Caco-2 (cell line): ENCODE measurements at places on chromosomes 4 and X. TPM values are rescaled to one million over a fixed set of nuclear protein-coding genes. Genes with fewer than 3 reads are reported as not detected.

DNA sequence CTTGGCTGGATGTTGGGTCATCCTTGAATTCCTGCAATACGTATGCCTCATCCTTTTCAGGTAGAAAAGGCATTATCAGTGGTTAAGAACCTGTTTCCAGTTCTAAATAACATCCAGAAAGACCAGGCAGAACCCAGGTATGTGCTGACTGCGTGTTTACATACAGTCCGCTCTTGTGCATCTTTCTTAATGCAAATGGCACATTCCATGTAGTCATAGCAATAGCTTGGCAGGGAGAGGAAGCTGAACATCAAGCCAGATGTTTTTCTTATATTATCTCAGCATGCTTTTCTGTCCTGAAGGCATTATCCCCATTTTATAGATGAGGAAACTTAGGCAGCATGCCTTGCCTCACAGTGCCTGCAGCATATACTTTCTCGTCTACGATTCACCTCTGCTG, 2.1 kb downstream of the DCLK2 start:
- H3K27ac ChIP-seq = no peak overlapping the region
- DNase-seq = no peak
- H3K4me1 ChIP-seq = peaks cover 25% of the 10 kb centered on the region
- H3K27me3 ChIP-seq = 0 out of 2 replicates have a peak, but pooled peaks cover 2% of the 10 kb centered on the region

DNA sequence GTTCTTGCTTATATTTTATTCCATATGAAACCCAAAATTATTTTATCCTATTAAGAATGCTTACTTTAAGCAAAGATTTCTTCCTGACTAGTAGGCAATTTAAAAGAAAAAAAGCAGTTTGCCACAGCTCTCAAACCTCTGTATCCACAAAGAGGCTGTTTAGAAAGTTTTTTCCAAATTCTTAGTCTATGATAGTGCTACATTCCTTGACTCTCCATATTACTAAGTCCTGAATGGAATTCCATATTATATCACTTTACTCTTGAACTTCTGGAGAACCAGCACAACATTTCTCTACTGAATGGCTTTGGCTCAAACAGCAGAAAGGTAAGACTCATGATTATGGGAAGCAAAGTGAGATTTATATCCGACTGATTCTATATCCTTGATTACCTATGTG, 8.3 kb downstream of the SLC10A6 start:
- H3K36me3 ChIP-seq = no peaks in the 10 kb centered on the region
- H3K27ac ChIP-seq = no peak overlapping the region
- H3K4me1 ChIP-seq = no peaks in the 10 kb centered on the region
- H3K4me3 ChIP-seq = no peak overlapping the region
- DNase-seq = no peak

DNA sequence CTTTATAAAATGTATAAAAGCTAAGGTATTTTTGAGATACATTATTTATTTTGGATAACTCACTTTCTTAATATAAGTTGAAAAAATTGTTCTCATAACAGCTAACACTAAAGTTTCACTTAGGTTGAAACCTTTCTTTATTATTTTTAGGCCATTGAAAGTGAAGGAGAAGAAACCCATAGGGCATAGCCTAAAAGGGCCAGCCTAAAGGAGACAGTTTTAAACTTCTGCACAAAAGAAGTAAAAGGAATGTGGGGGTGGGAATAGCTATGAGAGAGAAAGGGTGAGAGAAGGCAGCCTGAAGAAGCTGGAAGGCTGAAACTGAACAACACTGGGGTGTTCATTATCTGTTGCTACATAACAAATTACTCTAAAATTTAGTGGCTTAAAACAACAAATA, 57.6 kb upstream of the RAPGEF2 start:
- H3K27ac ChIP-seq = no peak overlapping the region
- no peaks in the 10 kb centered on the region for H3K27me3 ChIP-seq
- no peaks in the 10 kb centered on the region for H3K36me3 ChIP-seq
- peaks cover 23% of the 10 kb centered on the region for H3K4me1 ChIP-seq
- H3K4me3 ChIP-seq = no peak overlapping the region

- no peak overlapping the region for H3K4me3 ChIP-seq
- no peaks in the 10 kb centered on the region for H3K4me1 ChIP-seq
- H3K27ac ChIP-seq = no peak overlapping the region
- no peak for DNase-seq
- H3K27me3 ChIP-seq = no peaks in the 10 kb centered on the region
These were observed 230.6 kb downstream of the NSUN7 start for GRCh38 chr4:40980318-40980883.

GRCh38 chr4:143055997-143056396, 128.7 kb upstream of the USP38 start:
- no peak overlapping the region for H3K4me3 ChIP-seq
- H3K4me1 ChIP-seq = no peaks in the 10 kb centered on the region
- no peaks in the 10 kb centered on the region for H3K27me3 ChIP-seq
- no peak overlapping the region for H3K27ac ChIP-seq

- no peak overlapping the region for H3K4me3 ChIP-seq
- no peaks in the 10 kb centered on the region for H3K36me3 ChIP-seq
- no peaks in the 10 kb centered on the region for H3K4me1 ChIP-seq
- H3K27ac ChIP-seq = no peak overlapping the region
These were observed 57.9 kb downstream of the CPEB2 start for GRCh38 chr4:15060213-15060612.

GRCh38 chr4:106364282-106364681, 4.3 kb downstream of the GIMD1 start:
- no peak overlapping the region for H3K27ac ChIP-seq
- H3K27me3 ChIP-seq = no peaks in the 10 kb centered on the region
- DNase-seq = no peak
- H3K4me3 ChIP-seq = no peak overlapping the region
- H3K36me3 ChIP-seq = no peaks in the 10 kb centered on the region

- no peak overlapping the region for H3K4me3 ChIP-seq
- no peaks in the 10 kb centered on the region for H3K27me3 ChIP-seq
- no peak for DNase-seq
- H3K27ac ChIP-seq = no peak overlapping the region
- no peaks in the 10 kb centered on the region for H3K4me1 ChIP-seq
These were observed 123.3 kb downstream of the POU4F2 start for GRCh38 chr4:146762016-146762415.

DNA sequence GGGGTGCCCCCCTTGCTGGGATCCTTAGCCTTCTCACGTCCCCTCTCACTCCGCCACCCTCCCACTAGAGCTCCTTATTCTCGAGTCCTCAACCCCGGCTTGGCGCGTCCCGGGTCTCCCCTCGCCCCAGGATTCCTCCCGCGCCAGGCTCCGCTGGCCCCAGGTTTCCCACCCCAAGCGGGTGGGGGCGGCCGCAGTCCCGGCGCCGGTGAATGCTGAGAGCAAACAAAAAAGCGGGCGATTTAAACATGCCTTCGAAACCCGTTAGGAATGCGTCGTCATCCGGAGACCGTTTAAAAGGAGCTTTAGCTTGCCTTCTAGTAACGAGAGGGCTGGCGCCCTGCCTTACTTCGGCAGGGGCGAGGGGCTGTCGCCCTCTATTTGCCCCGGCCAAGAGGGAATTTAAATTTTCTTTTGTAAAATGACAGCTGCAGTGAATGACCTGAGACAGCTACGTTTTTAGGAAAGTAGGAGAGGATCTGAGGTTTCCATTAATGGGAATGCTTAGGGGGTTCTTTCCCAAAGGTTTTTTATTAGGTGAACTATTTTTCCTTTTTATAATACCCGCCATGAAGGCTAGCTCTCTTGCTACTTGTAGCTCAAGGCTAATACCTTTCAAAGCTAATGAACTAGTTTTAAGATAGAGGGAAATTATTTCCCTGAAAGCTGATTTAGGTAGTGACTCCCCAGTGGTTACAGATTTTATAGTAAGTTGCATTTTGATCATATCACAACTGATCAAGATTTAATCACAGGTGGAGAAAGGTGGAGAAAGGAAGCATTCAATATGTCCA, 3.1 kb downstream of the JADE1 start:
- peak; percentile 57 for DNase-seq
- peak overlapping the region; percentile 67 for H3K4me3 ChIP-seq
- no peaks in the 10 kb centered on the region for H3K36me3 ChIP-seq
- H3K4me1 ChIP-seq = peaks cover 13% of the 10 kb centered on the region
- no peaks in the 10 kb centered on the region for H3K27me3 ChIP-seq
- H3K27ac ChIP-seq = peak overlapping the region; percentile 49

- no peak for DNase-seq
- H3K4me3 ChIP-seq = no peak overlapping the region
- no peaks in the 10 kb centered on the region for H3K27me3 ChIP-seq
- no peak overlapping the region for H3K27ac ChIP-seq
- no peaks in the 10 kb centered on the region for H3K36me3 ChIP-seq
- H3K4me1 ChIP-seq = peaks cover 3% of the 10 kb centered on the region; the same call in 1 of the 2 replicates
These were observed 63.9 kb upstream of the GYPA start for GRCh38 chr4:144204431-144204830.

- H3K4me1 ChIP-seq = no peaks in the 10 kb centered on the region
- no peaks in the 10 kb centered on the region for H3K36me3 ChIP-seq
These were observed 120.0 kb upstream of the SORBS2 start for GRCh38 chr4:185931986-185932385.

DNA sequence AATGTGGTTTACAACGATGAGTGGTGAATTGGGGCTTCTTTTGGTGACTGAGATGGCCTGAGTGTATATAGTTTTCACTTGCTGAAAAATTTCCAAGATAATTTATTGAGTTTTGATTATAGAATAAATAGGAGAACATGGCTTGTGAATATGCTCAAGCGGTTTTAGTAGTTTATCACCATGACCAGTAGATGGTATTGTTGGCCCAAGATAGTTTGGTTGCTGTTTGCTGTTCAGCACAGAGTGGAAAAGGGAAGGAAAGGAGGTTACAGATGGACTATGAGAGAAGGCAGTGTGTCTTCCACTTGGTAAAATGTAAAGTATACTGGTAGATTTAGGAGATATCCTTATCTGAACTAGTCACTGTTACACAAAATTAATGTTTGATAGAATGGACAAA, 55.8 kb upstream of the POU4F2 start:
- H3K27ac ChIP-seq = no peak overlapping the region
- no peaks in the 10 kb centered on the region for H3K36me3 ChIP-seq
- no peak for DNase-seq
- no peak overlapping the region for H3K4me3 ChIP-seq
- no peaks in the 10 kb centered on the region for H3K4me1 ChIP-seq
- no peaks in the 10 kb centered on the region for H3K27me3 ChIP-seq

- no peaks in the 10 kb centered on the region for H3K4me1 ChIP-seq
- peak; percentile 82 for DNase-seq
- peak overlapping the region; percentile 29 for H3K4me3 ChIP-seq
- H3K27me3 ChIP-seq = no peaks in the 10 kb centered on the region
- no peaks in the 10 kb centered on the region for H3K36me3 ChIP-seq
These were observed 7.3 kb upstream of the OPN1LW start for GRCh38 chrX:154136627-154137161.

SULT1B1 gene
- total RNA-seq = 0.86 and 1.00 TPM in 2 replicates

ADH6 gene
- 6.8 and 9.1 TPM in 2 replicates for total RNA-seq

VCX gene
- total RNA-seq = not detected in 2 replicates

USP17L24 gene
- total RNA-seq = not detected in 2 replicates

EDA2R gene
- not detected in 2 replicates for total RNA-seq

RHOXF2 gene
- total RNA-seq = not detected in 2 replicates

SERTM2 gene
- total RNA-seq = 1.1 and 1.4 TPM in 2 replicates

CXCL6 gene
- not detected in 2 replicates for total RNA-seq
